ENCODE measurements at places on chromosomes 4 and X.

DNA sequence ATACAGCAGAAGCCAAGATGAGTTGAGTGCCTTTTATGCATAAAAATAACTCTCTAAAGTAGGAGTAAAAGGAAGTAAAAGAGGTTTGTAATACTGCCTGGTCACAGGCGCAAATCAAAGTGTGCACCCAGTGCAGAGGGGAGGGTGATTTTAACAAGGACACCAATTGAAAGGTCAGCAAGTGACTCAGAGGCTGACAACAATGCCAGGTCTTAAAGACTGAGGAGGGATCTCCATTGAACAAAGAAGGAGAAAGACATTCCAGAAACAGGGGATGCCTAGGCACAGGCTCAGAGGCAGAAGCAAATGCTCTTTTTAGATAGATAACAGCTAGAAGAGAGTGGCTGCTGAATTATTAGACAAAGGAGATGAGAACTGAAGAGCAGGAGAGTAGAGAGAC is 297.4 kb upstream of the VCX start:
- DNase-seq: no peak

DNA sequence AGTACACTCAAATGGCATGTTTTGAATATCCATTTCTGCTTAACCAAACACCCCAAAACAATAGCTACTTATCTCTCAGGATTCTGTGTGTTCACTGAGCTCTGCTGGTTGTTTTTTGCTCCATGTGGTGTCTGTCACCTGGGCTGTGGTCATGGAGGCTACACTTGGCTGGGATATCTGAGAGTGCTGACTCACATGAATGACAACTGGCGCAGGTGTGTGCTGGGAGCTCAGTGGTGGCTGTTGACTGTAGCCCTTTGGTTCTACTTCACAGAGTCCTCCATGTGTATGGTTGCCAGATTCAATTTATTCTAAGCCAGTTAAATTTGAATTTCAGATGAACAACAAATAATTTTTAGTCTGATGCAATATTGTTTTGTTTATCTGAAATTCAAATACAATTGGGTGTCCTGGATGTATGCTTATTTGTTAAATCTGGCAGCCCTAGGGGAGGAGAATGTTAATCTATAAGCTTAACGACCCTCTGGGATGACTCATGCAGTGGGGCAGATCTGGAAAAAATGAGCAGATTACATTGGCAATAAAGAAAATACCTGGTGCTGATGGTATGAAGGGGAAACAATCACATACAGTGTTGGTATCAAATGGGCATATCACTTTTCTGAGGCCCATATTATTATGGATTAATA is 28.2 kb upstream of the TCEAL4 start:
- DNase-seq: no peak

DNA sequence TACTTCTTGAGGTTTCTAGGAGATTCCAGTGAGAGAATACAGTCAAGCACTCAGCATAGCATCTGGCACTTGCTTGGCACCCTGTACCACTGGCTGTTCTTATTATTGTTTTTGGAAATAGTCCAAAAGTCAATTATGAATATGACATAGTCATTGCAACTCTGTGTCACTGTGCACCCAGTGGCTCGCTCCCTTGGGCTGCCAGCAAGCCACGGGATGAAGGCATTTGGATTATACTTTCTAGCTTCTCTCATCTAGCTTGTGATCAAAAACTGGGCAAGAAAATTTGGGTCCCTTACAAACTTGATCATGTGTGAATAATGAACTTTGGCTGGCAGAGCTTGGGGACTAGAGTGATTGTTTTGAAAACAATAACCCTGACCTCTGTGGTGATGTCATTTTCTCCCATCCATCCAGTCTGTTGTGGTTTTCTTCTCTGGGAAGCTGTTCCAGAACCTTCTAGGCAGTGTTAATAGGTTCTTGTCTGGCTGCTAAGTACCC is 32.7 kb upstream of the LIMCH1 start:
- DNase-seq: no peak

GRCh38 chr4:53961351-53961750 is 103.1 kb downstream of the CHIC2 start:
- DNase-seq: no peak

GRCh38 chrX:39633293-39633692 is 464.5 kb downstream of the BCOR start:
- DNase-seq: no peak

GRCh38 chrX:106391284-106391911 is 220.4 kb upstream of the RADX start:
- DNase-seq: no peak

DNA sequence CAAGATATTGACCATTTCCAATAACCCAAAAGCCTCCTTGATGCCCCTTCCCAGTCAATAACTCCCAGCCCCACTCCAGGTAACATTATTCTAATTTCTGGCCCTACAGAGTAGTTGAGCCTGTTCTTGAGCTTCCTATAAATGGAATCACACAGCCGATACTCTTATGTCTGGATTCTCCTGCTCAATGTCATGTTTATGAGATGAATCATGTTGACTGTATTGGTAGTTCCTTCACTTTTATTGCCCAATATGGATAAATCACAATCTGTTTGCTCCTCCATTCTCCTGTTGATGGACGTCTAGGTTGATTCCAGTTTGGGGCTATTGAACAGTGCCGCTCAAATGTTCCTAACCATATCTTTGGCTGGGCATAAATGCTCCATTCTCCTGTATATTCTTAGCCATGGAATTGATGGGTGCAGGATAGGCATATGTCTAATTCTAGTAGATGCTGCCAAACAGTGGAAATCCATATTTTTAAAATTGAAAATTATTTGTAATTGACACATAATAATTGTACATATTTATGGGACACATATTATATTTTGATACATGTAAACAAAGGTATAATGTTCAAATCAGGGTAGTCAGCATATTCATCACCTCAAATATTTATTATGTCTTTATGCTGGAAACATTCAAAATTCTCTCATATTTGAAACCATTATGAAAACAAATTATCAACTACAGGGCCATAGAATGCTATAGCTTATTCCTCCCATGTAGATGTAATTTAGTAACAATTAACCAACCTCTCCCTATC is 40.5 kb upstream of the SLC2A9 start:
- no peak for DNase-seq

- DNase-seq: no peak
Observed at GRCh38 chr4:58275856-58276255, 1165.7 kb upstream of the IGFBP7 start.

GRCh38 chr4:26583538-26583864 is 383 bp upstream of the TBC1D19 start:
- no peak for DNase-seq
